ENCODE measurements at places on chromosomes 1 and 21.
A peak's percentile ranks its signal among the peaks of the same experiment; 100 is the strongest.

DNA sequence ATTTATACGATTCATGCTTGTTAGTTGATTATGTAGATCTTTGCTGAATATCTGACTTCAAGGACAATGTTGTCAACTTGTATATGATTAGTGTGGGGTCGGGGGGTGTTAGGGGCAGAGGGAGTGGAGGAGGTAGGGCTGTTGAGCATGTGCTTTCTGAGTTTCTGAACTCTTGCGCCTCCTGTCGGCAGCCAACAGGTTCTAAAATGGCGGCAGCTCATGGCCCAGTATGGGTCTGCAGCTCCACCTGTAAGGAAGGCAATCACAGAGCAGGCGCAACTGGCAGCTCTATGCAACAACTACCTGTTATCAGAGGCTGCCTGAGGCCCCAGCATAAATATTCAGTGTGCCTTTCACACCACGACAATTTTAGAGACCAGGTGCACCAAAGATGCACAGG, 205.8 kb upstream of the PLXNA2 start:
- no peak for DNase-seq

DNA sequence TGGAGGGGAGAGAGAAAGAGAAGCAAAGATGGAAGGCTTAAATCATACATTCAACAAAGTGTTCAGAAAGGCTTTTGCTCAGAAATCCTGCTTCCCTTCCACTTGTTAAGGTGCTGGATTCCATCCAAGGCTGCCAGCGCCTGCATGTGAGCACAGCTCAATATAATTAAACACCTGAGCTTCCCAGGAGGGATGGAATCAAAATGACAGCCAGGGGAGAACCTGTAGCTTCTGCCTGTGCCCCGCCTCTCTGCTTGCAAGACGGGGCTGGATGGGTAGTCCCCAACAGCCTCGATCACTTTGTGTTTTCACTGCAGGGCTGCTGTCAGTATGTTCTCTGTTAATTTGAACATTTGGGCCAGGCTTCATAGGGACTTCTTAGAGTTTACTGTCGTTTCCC, 225.7 kb downstream of the KCNH1 start:
- no peak for DNase-seq

- no peak for DNase-seq
Measured at GRCh38 chr1:6672558-6672957, 29.1 kb downstream of the DNAJC11 start.

DNA sequence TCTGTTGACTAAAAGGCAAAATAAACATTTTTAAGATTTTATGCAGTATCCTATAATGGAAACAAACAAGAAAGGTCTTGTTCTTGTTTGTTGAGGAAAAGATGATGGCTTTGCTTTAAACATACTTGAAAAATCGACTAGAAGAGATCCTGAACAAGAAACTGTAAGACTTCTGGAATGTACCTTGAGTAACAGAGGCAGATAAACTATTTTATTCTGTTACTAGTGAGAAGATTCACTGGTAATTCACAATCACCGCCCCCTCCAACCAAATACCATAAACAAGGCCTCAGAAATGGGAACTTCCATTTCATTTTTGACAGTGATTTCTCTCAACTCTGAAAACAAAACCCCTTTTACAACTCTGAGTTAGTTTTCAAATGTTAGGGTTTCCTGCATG, 18.1 kb downstream of the TSEN15 start:
- DNase-seq, result no peak

- peak; percentile 34 for DNase-seq
Measured at GRCh38 chr1:231590453-231591198, 36.0 kb upstream of the DISC1 start.

- DNase-seq, result no peak
Measured at GRCh38 chr1:64645735-64646134, 99.1 kb upstream of the RAVER2 start.

GRCh38 chr21:15243406-15243805, 178.6 kb upstream of the NRIP1 start:
- no peak for DNase-seq

GRCh38 chr1:76294482-76295194, 220.1 kb downstream of the ST6GALNAC3 start:
- DNase-seq, result no peak

DNA sequence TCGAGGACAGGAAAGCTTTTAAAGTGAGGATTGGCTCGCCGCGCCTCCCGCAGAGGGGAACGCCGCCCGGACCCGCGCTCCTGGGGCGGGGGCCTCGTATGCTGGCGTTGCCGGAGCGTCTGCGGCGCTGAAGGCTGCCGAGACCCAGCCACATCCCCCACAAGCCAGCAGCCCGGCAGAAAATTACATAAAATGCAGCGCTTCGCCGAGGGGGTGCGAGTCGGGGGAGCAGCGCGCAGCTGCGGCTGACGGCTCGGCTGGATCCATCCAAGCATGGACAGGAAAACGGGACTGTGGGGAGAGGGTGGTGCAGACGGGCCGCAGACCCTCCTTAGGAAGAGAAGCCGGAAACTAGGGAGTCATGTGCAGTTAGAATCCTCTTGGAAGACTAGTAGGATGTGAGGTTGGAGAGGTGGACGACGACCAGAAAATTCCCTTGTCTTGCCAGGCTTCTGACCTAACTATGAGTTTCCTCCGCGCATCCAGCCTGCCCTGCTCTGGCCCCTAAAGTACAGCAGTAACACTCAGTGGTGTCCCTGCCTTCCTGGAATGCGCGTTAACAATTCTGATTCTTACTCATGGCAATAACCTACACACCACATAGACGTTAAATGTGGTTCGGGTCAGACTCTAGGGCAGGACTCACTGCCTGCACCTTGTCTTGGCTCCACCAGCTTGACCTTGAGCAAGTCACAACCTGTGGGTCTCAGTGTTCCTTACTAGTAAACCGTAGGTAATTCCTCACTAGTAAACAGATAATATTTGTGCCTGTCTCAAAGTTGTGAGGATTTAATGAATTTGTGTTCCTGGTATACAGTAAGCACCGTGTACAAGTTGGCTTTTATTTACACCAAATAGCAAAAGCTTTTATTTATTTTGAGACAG, 953 bp upstream of the BRWD1 start:
- DNase-seq, result peak; percentile 61

GRCh38 chr1:193418745-193419058, 232.3 kb upstream of the B3GALT2 start:
- no peak for DNase-seq

DNA sequence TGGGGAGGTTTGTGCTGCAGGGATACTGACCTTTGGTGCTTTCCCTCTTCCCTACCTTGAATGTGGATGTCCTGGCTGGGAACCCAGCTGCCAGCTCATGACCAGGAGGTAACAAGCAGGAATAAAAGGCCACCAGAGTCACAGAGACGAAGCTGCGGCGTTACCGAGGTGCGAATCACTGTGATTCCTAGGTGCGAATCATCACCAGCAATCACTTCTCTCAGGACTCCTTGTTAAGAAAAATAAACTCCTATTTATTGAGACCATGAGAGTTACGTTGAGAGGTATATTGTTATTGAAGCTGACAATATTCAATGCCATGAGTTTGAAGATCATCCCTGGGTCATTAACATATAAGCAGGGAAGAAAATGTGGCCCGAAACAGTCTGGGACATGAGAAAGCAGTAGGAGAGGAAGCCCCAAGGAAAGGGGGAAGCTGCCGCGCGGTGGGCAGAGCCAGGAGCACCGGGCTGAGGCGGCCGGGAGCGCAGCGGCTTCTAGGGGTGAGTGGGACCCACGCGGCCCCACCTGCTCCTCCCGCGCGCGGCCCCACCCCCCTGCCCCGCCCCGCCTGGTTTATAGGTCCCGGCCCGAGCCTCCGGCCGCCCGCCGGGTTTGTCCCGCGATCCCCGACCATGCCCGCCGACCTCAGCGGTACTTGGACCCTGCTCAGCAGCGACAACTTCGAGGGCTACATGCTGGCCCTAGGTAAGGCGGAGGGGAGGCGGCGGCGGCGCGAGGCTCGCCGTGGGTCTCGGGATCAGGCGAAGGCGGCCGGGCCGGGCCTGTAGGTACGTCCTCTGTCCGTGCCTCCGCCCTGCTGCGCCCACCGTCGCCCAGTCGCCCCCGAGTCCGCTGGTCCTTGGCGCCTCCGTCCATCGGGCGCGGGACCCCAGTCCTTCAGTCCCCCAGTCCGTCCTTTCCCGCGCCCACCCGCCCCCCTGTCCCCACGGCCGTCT, at the start of gene RBP7:
RBP7 (plus strand) TSS at position 605 of the 959 bp plus-strand sequence; CDS start at position 636, 31 bp downstream.
- peak; percentile 51 for DNase-seq

GRCh38 chr1:62621907-62622306, 24.6 kb downstream of the ANGPTL3 start:
- no peak for DNase-seq

GRCh38 chr1:180343921-180344769, 114.1 kb downstream of the LHX4 start:
- DNase-seq, result no peak

DNA sequence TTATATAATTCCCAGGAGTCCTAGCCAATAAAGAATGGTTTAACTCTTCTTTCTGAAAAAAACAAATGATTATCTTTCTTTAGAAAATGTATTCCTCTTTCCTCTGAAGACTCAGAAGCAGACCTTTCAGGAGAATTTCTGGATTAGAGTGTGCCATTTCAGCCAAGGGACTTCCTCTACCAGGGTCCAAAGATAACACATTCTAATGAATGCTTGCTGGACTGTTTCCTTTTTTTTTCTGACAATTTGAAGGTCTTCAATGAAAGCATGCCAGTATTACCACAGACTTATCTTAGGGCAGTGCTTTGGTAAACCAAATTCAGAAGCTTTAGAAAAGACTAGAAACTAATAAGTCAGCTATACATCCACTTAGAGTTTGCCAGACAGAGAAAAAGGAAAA, 80.5 kb downstream of the RERE start:
- DNase-seq, result no peak

DNA sequence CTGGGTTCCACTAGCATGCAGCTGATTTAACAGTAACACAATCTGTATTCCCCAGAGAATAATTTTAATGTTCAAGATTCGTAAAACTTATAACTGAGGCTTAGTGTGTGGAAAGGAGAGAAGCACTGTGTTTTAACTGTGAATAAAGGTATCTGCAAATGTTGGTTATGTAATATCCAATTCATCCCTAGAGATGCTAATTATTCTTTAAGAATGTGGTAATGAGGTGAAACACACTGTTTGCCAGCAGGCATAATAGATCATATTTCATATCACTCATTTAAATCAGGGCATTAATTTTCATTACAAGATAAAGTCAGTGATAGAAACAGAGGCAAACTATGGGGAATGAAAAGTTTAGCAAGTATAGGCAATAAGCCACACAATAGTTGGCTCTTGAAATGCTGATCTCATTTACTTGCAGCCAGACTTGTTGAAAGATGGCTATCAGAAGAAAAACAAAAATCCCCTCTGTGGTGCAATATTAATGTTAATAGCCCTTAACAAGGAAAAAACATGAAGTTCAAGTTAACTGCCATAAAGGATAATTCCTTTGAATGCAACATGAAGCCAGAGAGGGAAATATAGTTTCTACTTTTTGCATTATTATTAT, 33.4 kb downstream of the HMCN1 start:
- no peak for DNase-seq

DNA sequence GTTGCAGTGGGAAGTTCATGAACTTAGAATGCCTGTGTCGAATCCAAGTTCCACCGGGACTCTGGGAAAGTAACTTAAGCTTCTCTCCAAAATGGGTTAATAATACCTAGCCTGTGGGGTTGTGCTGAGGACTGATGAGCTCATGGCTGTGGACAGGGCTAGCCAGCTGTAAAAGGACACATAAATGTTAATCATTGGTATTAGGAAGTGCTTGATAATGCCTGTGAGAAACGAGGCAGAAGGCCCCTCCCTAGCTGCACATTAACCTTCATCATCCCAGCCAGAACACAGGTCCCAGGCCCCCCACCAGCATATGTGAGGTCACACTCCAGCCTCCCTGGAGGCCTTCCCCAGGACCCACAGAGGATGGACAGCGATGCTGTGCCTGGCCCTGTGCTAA, 789 bp upstream of the GJB4 start:
- no peak for DNase-seq

DNA sequence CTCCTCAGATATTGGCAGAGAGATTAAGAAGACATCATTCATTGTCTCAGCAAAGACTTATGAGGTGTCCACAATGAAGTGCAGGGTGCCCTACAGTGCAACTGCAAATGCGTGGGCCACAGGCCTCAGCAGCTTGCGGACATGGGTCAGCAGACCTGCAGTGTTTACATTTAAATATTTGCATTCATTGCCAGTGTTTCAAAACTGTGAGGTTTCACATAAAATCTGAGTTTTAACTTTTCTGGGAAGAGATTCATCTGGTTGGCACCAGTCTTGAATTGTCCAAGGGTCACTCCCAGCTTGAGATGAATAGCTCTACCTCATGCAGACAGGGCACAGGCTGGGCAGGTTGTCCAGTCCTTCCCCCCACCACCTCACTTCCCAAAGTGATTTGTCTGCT, 286.8 kb upstream of the DUSP10 start:
- DNase-seq, result no peak

DNA sequence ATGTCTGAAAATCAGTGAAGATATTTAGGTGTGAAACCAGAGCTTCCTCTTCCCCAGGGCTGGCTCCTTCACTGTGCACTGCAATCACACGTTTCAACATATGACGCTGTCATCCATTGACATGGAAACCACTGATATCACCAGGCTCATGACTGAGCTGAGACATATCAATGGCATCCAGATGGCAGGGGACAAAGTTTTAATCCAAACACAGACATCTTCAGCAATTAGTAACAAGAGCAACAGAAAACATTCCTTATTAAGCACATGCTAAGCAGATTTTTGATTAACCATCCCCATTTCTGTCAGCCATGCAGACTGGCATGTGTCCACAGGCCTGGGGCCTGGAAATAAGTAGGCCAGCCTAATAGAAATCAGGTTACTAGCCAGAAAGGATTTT, 108.0 kb upstream of the ADAR start:
- no peak for DNase-seq

DNA sequence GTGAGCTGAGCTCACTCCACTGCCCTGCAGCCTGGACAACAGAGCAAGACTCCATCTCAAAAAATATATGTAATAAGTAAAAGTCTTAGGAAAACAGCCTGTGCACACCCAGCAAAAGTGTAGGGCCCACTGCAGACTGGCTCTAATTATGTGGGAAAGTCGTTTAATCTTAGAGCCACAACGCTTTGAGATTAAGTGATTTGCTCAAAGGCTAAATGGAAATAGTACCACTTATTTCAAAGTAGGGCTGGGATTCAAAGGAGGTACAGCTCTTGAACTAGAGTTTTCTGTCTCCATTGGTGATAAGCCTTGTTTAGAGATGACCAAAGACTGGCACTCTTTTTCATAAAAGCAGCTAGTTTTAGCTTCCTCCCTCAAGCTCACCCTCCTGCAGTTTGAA, 2.2 kb downstream of the TACSTD2 start:
- DNase-seq, result no peak
